ENCODE measurements at places on chromosomes 3 and 15. TPM values are rescaled to one million over a fixed set of nuclear protein-coding genes. Genes with fewer than 3 reads are reported as not detected.

LRRC31 gene
- total RNA-seq: not detected

CERS3 gene
- 0.54 TPM for total RNA-seq

BTBD1 gene
- total RNA-seq: 61.8 TPM

CCR3 gene
- total RNA-seq: not detected

TGM4 gene
- not detected for total RNA-seq

GASK1A gene
- not detected for total RNA-seq

HTR3E gene
- not detected for total RNA-seq

MAP1A gene
- 2.2 TPM for total RNA-seq

FOXB1 gene
- 1.2 TPM for total RNA-seq

CLN6 gene
- total RNA-seq: 98.3 TPM

DAZL gene
- total RNA-seq: 0.10 TPM

MYLK gene
- 0.27 TPM for total RNA-seq

SPESP1 gene
- 1.2 TPM for total RNA-seq

RTP3 gene
- total RNA-seq: not detected

CDHR4 gene
- total RNA-seq: not detected

MLF1 gene
- total RNA-seq: 0.83 TPM

HMG20A gene
- 46.5 TPM for total RNA-seq

KIF7 gene
- 2.4 TPM for total RNA-seq

TMIE gene
- total RNA-seq: 0.34 TPM

SMCO1 gene
- not detected for total RNA-seq

AADACL2 gene
- not detected for total RNA-seq

GOLGA6L26 gene
- not detected for total RNA-seq

ATP13A5 gene
- total RNA-seq: not detected

CPLX3 gene
- 0.17 TPM for total RNA-seq

FETUB gene
- not detected for total RNA-seq

SLC22A14 gene
- not detected for total RNA-seq

CLDN11 gene
- not detected for total RNA-seq

TTLL13 gene
- total RNA-seq: 0.29 TPM

ARHGEF26 gene
- total RNA-seq: not detected

SLC28A1 gene
- not detected for total RNA-seq

GOLIM4 gene
- 8.4 TPM for total RNA-seq

TYRO3 gene
- total RNA-seq: 3.0 TPM

RARB gene
- not detected for total RNA-seq

CPB1 gene
- not detected for total RNA-seq

COL8A1 gene
- 0.08 TPM for total RNA-seq

SEC22C gene
- total RNA-seq: 37.5 TPM

ZNF860 gene
- 0.81 TPM for total RNA-seq

A4GNT gene
- total RNA-seq: not detected

EIF4E3 gene
- total RNA-seq: 21.8 TPM

P2RY1 gene
- total RNA-seq: 0.49 TPM

SLC2A2 gene
- not detected for total RNA-seq

PIGBOS1 gene
- 11.8 TPM for total RNA-seq

RTP4 gene
- total RNA-seq: 4.0 TPM

DLL4 gene
- 0.36 TPM for total RNA-seq

EFHB gene
- total RNA-seq: 0.24 TPM

WDR49 gene
- not detected for total RNA-seq

MTHFS gene
- 32.2 TPM for total RNA-seq

GOLGA6L10 gene
- total RNA-seq: 0.32 TPM

DUOX2 gene
- total RNA-seq: not detected

GPR62 gene
- total RNA-seq: not detected

ALDH1A2 gene
- total RNA-seq: not detected

GDPGP1 gene
- total RNA-seq: 15.5 TPM

FYTTD1 gene
- total RNA-seq: 77.2 TPM

FSIP1 gene
- total RNA-seq: 0.26 TPM

OIP5 gene
- 15.6 TPM for total RNA-seq

CCDC12 gene
- 68.7 TPM for total RNA-seq

ZIC1 gene
- not detected for total RNA-seq

CTXN2 gene
- total RNA-seq: not detected

PP2D1 gene
- total RNA-seq: not detected

GOLGB1 gene
- 23.2 TPM for total RNA-seq

Measured in activated T-helper 1 cell treated with anti-CD3 and anti-CD28 coated beads, Interleukin-12 subunit alpha, Interleukin-12 subunit beta, Interleukin-2, Interleukin-4 antibody, amounts not matched to agents 30 ng/mL and 10 ng/mL and 1 ng/mL, durations not matched to agents 14 hours and 24 hours and 36 hours (primary cell).